ENCODE measurements at places on chromosomes 11 and 22.

GRCh38 chr11:60900673-60901404 lies 5.5 kb downstream of the PRPF19 start:
- DNase-seq: no peak

- no peak for DNase-seq
Observed at GRCh38 chr22:50041361-50042065, 16.6 kb downstream of the TTLL8 start.

- no peak for DNase-seq
Observed at GRCh38 chr11:93532281-93532789, 10.9 kb downstream of the SMCO4 start.

- no peak for DNase-seq
Observed at GRCh38 chr11:72227316-72228228, 3.0 kb downstream of the INPPL1 start.

- no peak for DNase-seq
Observed at GRCh38 chr11:117437041-117437790, 109.6 kb downstream of the CEP164 start.

- no peak for DNase-seq
Observed at GRCh38 chr11:61532134-61533038, 23.8 kb downstream of the LRRC10B start.

GRCh38 chr11:9574622-9575259 lies 1.3 kb downstream of the WEE1 start:
- DNase-seq: peak; percentile 7

DNA sequence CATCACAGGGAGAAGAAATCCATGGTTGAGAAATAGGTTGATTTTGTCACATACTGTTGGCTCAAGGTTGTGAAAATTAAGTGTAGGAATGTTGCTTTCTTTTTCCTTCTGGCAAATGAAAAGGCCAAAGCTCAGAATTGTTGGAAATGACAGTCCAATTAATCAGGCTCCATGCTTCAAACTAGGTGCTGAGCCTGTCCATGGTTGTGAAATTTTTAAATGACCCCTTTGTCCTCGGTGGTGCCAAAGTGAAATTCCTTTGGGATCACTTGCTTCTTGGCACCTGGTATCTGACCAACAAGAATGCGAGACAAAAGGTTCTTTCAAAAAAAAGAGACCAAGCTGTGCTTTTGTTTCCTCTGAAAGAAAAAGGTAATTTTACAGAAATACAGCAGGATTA lies 451.9 kb downstream of the ETS1 start:
- no peak for DNase-seq

- DNase-seq: no peak
Observed at GRCh38 chr11:14953904-14954303, 18.2 kb downstream of the CALCA start.

DNA sequence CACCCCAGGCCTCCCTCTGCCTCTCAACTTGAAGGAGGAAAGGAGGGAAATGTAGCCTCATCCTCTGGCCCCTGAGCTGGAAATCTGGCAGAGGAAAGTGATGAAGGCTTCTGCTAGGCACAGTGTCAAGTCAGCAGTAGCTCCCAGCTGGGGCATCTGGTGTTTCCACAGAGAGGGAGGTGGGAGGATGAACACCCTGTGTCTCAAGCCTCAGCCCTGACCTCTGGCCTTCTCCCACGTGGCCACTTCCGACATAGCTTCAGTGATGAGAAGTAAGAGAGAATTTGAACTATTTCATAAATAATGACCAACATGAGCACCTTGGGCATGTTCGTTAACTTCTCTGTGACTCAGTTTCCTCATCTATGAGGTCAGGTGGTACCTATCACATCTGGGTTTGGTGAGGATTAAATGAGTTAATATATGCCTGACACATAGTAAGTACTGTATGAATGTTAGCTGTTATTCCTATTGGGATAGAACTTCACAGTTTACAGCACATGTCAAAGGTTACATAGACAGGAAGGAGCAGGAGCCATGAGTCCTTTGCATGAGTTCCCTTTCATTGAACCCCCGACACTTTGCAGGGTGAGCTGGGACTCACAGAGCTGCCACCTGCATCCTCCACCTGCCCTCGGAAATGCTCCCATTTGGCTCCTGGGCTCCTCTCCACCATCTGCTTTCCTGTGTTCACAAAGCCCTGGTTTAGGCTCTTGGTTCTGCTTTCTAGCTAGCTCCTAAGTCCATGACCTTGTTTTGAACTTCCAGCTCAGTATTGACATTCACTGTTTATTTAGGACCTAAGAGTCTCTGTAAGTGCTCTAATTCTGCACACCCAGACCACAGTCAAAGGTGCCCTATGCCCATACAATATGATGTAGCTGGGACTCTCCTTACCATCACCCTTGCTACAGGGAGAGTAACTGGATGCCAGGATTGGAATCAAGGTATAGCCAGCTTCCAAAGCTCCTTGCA lies 61.7 kb downstream of the CSNK2A3 start:
- no peak for DNase-seq
